HS-27A (cell line): ENCODE measurements at places on chromosomes 6 and 20.

DNA sequence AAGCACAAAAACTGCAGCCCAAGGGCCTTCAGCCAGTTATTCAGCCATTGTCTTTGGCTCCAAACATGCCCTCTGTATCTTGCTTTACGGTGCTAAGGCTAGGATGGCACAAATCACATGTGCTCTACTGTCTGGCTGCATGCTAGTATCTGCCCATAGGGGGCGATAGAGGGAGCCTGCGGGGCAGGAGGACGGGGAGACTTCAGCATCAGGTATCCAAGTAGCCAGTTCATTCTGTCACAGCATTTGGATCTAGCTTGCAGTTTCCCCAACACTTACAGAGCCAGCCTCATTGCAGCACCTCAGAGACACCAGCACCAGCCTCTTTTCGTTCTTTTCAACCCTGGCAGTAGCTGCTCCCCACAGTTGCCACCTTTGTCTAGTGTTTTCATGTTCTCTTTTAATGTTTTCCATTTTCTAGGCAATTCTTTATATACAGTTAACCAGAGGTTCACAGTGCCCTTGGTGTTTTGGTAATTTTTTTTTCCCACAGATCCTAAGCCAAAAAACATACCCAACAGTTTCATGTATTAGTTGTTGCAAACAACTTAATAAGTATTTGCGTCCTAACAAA, 705.9 kb downstream of the PTPRT start:
- DNase-seq, result no peak

- no peak for DNase-seq
Observed at GRCh38 chr20:12171923-12172524, 254.3 kb downstream of the BTBD3 start.

DNA sequence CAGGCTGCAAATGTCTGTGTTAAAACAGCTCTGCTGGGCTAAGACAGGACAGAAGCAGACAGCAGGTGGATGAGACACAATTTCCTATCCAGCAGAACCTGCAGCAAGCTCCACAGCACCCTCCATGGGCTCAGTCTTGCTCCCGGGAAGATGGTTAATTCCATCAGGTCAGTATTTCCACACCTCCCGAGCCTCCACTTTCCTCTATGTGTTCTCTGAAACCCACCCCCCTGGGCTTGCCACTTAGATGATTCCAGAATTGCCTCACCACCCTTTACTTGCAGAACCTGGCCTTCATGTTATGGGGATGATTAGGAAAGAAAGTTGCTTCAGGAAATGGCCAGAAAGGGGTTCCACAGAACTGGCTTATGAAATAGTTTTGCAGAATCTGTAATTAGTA, 43.8 kb downstream of the ERMARD start:
- DNase-seq, result no peak

DNA sequence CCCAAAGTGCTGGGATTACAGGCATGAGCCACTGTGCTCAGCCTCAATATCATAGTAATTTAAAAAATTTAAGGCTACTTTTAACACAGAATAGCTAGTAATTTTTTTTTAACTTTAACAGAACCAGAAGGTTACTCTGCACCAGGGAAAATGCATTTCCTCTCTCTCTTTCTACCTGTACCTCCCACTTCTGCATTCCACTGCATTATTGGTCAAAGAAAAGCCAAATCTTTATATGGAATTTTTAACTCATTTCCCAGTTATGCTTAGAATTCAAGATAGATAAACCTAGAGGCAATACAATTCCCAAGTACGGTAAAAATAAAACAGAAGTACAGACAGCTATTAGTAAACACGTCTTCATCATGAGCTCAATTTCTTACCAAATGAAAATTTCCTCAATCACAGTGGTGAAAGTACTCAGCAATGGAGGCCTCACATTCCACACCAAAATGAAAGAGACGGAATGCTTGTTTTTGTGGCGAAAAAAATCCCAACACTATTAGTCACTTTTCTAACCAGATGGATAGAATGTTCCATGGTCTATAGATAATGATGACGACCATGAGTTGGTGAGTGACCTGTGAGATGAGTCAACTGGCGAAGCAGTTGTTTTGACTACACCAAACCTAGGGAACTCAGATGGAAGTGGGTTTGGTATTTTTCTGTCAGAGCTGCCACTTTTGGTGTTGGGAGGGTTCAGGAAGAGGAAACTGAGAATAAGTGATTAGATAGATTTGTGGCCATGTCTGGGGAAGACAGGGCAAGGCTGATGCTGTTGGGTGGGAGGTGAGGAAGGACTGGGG, 104.7 kb upstream of the SGK1 start:
- DNase-seq, result peak; percentile 97

- DNase-seq, result no peak
Observed at GRCh38 chr6:108165714-108166663, at the start of gene NR2E1. Gene NR2E1, plus strand, starts transcription at chr6:108166022. Its CDS starts 744 bp downstream, at chr6:108166766.

- DNase-seq, result no peak
Observed at GRCh38 chr6:116633685-116634084, 17.4 kb downstream of the RSPH4A start.

- peak; percentile 78 for DNase-seq
Observed at GRCh38 chr6:100202417-100203194, 208.6 kb upstream of the MCHR2 start.

DNA sequence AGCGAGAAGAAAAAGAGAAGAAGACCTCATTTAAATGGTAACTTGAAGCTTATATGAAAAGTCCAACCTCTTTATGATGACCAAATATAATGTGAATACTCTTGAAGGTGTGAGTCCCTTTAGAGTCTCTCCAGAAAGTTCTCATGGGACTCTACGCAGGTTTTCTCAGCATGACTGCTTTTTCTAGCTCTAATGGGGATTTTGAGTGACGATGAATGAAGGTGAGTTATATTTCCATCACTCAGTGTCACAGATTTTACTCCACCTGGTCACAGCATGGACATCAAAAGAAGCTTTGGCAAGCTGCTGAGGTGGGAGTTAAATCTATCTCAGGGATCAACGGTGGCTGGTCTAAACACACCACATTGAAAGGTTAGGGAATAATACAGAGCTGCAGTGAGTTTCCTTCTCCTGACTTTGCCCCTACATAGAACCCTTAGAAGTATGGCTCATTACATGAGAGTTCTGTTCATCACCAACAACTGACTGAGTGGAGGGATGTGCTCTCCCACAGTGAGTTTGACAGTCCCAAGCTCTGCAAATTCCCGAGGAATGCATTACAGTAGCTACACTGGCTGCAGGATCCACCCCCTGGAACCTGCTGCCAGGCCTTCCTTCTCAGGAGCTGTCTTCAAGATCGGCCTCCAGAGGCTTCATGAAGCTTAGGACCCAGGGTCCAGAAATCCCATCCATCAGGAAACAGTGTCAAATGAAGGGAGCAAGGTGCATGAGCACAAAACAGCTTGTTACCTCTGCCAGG, 126.8 kb downstream of the FOXC1 start:
- no peak for DNase-seq

DNA sequence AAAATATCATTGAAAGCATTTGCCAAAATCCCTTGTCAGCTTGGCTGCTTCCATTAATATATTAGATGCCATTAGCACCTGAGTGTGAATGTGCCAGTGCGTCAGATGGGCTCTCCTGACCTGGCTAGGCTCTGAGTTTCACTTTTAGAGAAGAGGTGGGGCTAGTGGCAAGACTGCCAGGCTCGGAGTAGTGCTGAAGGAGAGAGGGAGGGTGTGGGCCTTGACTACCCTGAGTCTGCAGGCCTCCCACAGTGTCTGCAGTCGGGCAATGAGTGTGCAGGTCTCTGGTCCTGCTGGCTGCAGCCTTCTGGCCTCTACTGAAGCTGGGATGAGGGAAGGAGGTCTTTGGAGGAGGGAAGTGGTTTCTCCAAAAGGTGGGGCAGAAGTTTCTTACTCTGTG, 34.6 kb upstream of the PNPLA1 start:
- no peak for DNase-seq

DNA sequence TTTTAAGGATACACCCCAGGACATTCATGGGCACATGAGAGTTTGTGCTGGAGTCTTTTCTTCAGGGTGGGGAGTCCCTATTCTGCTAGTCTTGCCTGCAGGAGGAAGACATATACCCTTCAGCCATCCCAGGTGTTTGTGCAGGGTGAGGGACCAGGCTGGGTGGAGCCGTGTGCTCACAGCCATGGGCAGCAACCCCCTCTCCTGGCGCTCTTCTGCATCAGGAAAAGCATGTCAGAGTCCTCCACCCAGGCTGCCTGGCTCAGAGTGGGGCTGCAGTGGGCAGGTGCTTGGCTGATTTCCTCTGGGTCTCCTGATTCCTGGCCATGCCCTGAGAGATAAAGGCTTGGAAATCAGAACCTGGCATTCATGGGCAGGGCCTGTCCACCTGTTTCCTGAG, 22.7 kb upstream of the MLN start:
- DNase-seq, result no peak

- peak; percentile 40 for DNase-seq
Observed at GRCh38 chr20:2524709-2525506, 11.5 kb upstream of the TMC2 start.

DNA sequence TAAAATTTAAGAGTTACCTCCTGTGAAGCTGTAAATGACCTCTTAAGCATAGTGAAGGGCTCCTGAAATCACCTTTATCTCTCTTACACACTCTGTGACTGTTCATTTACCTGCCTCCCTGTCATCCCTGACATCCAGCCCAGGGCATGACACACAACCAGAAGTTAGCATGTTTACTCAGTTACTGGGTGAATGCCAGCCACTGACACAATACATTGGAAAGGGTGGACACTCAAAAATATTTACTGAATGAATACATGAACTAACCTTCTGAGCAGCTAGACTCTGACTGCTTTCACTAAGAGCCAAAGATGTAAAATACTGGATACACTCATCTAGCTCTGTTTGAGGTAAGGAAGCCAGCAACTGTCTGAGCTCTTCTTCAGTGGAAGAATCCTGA, 25.3 kb downstream of the SERAC1 start:
- no peak for DNase-seq

GRCh38 chr20:51493346-51493791, 49.1 kb downstream of the NFATC2 start:
- DNase-seq, result no peak

- DNase-seq, result peak; percentile 17
Observed at GRCh38 chr20:41135187-41135887, 2.0 kb upstream of the PLCG1 start.

GRCh38 chr6:33508935-33509926, 54.9 kb downstream of the ZBTB9 start:
- DNase-seq, result no peak

DNA sequence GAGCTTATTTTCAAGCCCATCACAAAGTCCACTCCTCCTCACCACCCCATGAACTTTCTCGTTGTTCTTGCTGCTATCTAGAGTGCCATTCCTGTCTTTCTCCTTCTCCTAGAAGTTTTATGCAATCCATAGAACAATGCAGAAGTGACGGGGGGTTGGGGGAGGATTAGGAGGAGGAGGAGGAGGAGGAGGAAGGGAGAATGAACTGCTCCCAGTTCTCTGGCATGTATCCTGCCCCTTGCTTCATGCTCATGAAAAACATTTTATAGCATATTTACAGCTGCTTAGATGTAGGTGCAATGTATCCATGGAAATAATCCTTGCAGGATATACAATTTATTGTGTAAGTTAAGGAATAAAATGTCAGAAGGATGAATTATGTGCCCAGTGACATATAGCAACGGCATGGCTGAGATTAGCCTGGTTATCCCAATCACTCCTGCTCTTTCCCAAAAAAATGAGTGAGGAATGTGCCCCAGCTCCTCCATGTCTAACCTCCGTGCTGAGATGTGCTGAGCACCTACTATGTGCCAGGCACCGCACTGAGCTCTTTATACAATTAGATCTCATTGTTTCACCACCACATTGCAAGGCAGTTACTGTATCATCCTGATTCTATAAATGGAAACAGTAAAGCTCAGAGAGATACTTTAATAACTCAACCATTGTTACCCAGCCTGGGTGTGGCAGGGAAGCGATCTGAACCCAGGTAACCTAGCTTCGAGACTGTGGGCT, 41.6 kb upstream of the TFAP2C start:
- no peak for DNase-seq

- DNase-seq, result peak; percentile 11
Observed at GRCh38 chr6:118509009-118509617, 39.0 kb upstream of the PLN start.

DNA sequence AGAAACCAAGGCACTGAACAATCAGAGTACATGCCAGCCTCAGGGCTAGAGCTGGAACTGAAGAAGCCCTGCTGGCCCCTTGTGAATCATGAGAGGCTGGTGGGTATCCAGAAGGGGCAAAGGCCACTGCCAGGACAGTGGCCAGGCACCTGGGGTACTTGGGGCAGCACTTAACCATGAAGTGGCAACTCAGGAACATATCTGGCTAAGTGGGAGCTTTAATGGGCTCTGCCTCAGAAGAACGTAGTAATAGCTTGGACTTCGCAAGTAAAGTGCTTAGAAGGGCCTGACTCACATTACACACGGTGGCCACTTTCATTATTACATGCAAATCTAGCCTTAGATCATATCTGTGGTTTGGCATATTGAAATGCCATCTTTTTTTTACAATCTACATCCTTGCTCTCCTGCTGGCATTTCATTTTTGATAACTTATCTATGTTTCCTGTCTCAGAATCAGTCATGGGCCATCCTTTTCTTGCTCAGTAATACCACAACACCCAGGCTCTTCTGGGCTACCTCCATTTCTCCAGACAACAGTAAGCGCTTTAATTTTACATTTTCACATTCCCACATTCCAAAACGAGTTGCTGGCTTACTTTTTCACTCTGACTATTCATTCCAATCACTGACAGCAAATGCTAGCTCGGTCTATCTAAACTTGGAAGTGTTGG, 21.6 kb downstream of the NAPB start:
- DNase-seq, result no peak

GRCh38 chr6:158080849-158081656, 87.0 kb downstream of the SERAC1 start:
- no peak for DNase-seq

DNA sequence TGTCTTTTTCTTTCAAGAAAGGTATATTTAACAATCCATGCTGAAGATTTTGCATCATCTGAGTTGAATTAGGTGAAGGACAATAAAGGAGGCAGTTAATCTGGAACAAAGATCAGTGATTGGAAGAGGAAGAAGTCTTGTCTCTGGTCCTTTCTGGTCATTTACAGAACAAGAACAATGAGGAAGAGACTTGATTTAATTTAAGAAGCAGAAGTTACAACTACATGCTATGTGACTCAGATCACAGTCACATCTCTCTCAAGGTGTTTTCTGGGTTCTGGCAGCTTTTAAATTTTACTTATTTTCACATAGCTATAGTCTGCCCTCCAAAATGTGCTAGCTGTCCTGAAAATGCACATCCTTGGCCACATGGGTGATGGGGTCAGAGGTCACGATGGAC, 53.5 kb upstream of the DEK start:
- no peak for DNase-seq

GRCh38 chr6:34928220-34928619, 39.2 kb downstream of the ANKS1A start:
- no peak for DNase-seq

GRCh38 chr6:166533205-166533824, 53.2 kb downstream of the RAMACL start:
- DNase-seq, result no peak

- no peak for DNase-seq
Observed at GRCh38 chr6:73733791-73734190, 37.8 kb downstream of the CD109 start.

DNA sequence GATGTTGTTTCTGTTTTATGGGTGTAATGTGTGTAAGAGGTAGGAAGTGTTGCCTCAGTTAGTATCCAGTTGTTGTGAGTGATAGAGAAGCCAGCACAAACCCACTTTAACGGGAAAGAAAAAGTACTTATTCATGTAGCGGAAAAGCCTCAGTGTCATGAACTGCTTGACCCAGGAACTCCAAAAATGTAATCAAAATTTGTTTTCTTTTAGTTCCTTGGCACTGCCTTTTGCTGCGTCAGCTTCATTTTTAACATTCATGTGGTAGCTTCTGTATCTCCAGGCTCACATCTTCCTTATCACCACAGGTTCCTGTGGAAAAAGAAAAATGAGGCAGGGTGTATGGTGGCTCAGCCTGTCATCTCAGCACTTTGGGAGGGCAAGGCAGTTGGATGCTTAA, 46.4 kb upstream of the CCDC28A start:
- DNase-seq, result no peak
